ENCODE measurements at places on chromosomes 4 and X.

GRCh38 chrX:9117851-9118250 is 83.9 kb upstream of the FAM9B start:
- no peak for DNase-seq

DNA sequence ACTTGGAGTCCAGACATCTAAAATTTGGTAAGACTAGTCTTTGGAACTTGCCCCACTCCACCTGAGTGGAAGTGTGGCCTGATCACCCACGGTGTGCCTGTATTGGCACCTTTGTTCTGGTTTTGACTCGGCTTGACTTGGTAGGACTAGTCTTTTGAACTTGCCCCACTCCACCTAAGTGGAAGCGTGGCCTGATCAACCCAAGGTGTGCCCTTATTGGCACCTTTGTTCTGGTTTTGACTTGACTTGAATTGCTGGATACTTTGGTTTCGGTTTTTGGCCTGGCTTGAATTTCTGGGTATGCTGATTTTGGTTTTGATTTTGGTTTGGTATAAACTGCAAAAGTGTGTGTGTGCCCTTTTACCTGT is 44.7 kb upstream of the UGT2B7 start:
- DNase-seq = no peak

DNA sequence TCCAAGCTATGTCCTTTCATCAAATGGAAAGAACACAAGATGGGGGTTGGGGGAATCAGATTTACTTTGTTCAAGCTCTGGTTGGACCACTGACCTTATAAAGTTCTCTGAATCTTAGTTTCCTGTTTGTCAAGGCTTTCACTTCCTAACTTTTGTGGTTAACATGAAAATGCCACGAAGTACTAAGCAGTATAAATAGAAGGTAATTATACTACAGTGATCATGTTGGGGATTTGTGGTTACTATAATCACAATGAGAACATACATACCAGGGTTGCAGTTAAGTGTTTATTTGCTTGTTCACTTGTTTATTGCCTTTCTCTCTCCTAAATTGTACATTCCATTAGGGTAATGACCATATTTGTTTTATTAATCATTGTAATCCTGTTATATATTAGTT is 53.2 kb downstream of the SPRY1 start:
- no peak for DNase-seq

GRCh38 chrX:101191217-101191750 is 28.3 kb upstream of the DRP2 start:
- no peak for DNase-seq

- DNase-seq = no peak
These were observed 22.4 kb downstream of the GRXCR1 start for GRCh38 chr4:42914937-42915336.

- DNase-seq = peak; percentile 23
These were observed 41.3 kb upstream of the GPC3 start for GRCh38 chrX:134026565-134027311.

- DNase-seq = no peak
These were observed 105.4 kb downstream of the POLA1 start for GRCh38 chrX:24799078-24799477.

- no peak for DNase-seq
These were observed 76.0 kb upstream of the GIMD1 start for GRCh38 chr4:106444557-106444956.

- no peak for DNase-seq
These were observed 30.3 kb downstream of the SEPSECS start for GRCh38 chr4:25129917-25130316.

DNA sequence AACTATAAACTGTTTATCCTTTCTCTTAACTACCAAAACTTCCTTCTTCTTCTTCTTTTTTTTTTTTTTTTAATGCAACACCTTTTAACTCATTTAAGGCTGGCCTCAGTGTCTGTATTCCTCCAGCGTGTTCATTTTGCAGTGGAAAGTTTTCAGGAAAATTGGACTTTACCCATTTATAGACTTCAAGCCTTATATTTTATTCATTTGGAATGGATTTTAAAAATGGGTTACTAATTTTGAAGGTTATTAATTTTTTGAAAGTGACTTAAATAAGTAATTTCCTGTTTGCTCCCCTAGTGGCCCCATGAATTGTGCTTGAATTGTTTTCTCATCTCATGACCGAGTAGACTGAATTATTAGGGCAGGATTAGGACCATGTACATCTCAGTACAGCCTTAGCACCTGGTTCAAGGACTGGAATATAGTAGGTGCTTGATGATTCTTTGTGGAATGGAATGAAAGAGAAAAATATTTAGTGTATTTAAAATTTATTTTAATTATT is 282.7 kb downstream of the ANKRD50 start:
- DNase-seq = no peak

DNA sequence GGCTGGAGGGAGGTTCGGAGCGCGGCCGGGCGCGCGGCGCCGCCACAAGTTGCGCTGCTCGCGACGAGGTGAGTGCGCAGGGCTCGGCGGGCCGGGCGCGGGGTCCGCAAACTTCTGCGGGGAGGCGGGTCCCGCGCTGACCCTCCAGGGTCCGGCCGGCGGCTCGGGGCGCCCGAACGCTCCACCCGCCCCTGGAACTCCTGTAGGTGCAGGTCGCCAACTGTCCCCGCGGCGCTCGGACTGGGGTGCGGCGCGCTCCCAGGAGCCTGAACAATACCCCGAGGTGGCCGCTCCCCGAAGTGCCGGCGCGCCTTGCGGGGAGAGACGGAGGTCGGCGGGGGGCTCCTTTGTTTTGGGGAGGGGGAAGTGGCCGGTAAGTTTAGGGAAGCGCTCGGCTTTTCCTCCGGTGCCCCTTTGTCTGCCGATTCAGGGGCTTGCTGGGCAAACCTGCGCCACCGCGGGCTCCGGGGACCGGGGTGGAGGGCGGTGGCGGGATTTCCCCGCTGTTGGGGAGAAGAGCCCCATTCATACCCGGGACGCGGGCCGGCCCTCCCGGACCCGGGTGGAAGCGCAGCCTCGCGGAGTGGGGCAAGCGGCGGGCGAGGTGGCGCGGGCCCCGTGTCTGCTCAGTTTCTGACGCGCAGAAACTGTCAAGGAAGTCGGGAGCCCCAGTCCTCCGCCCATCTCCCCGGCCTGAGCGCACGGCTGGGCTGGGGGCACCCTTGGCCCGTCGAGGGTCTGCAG is 694 bp downstream of the TBL1X start:
- DNase-seq = peak; percentile 25

DNA sequence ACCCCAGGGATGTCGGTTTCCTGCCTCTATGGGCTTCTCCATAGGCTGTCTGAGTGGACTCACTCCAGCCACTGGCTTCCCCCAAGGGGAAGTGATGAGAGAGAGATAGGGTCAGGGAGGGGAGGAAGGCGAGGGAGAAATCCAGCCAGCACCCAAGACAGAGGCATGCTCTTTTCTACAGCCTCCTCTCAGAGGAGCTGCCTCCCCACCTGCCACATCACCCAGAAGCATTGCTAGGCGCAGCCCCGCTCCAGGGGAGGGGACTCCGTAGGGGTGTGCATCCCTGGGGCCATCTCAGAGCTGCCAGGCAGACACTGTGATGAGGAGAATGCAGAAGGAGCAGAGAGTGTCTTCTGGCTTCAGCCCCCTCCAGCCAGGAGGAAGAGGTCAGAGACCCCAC is 109.5 kb upstream of the NKX1-1 start:
- DNase-seq = no peak

GRCh38 chr4:158782551-158783360 is 13.9 kb downstream of the FNIP2 start:
- no peak for DNase-seq

DNA sequence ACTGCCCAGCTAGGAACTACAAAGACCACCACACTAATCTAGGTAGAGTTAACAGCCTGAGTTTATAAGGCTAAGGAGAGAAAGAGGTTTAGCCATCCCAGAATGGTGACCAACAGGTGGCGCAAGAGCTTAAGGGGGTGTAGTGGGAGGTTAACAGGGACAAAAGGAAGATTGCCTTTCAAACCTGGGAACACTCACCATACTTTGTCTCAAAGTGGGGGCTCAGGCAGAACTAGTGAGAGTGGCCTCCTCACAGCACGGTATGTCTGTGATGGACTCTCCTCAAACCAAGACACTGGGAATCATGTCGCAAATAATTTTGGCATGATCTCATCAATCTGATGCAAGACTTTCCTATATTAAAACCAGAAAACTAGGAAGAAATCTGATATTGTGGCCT is 23.4 kb downstream of the CCNI start:
- DNase-seq = peak; percentile 59

DNA sequence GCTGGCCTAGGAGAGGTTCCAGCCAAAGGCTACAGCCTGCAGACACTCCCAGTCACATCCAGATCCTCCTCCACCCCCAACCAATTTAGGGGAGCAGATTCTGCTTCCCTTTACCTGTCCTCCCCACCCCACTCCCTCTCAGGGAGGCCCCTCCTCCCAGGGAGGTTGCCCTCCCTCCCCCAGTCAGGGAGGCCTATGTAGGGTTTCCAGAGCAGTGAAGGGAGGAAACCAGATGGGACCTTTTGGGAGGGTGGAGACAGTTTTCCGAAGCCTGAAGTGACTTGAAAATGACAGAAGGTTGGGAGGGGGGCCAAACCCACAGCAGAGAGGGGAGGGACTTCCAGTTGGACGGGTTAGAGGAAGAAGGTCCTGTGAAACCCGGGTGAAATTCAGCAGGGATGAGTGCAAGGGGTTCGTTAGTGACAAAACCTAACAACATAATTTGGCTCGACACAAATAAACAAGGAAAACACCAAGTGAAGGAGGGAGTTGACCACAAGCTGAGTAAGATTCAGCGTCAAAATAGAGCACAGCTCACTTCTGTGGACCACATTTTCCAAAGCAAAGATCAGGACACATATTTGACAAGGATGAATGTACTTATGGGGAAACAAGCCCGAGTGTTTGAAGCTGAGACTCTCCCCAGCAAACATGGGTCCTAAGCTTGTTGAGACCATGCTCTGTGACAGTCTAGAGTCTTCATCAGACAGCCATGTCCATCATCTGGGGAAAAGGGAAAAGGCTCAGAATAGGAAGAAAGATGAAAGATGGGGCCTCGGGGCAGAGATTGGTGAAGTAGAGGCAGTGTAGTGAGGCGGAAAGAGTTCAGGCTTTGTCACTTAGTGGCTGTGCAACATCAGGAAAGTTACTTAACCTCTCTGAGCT is 46.4 kb downstream of the PRPS1 start:
- peak; percentile 7 for DNase-seq

GRCh38 chr4:37818752-37819151 is 7.7 kb upstream of the PGM2 start:
- no peak for DNase-seq

- peak; percentile 12 for DNase-seq
These were observed 132.5 kb upstream of the NHS start for GRCh38 chrX:17242470-17242869.

DNA sequence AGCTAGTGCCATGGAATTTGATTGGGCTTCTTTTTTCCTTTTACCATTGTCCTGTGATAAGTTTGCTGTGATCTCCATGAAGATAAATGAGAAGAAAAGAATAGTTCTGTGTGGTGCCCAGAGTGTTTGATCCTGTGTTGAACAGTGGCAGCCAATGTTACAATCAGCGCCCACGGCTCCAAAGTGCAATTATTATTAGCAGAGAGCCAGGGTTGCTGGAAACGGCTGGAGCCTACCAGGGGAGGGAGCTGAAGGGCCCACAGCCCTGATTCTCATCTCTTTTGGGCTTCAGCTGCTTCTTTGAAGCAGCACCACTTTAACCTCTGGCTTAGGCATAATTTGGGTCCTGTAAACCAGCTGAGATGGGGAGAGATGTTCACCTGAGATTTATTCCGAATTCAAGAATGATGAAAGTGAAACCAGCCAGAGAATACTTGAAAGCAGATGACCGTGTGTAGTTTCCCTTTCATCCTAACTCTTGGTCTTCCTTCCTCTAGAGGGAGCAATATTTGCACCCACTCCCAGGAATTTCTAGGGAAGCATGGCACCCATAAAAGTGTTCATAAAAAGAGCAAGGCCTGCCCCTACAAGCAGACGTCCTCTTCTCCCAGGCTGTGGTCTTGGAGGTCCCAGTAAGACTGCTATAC is 298.3 kb downstream of the EVC2 start:
- DNase-seq = no peak

- DNase-seq = no peak
These were observed 292.6 kb downstream of the FBXO8 start for GRCh38 chr4:173990869-173991210.

GRCh38 chr4:170047771-170048354 is 21.7 kb upstream of the MFAP3L start:
- peak; percentile 45 for DNase-seq

- DNase-seq = no peak
These were observed 660.0 kb upstream of the POU3F4 start for GRCh38 chrX:82848111-82848510.

DNA sequence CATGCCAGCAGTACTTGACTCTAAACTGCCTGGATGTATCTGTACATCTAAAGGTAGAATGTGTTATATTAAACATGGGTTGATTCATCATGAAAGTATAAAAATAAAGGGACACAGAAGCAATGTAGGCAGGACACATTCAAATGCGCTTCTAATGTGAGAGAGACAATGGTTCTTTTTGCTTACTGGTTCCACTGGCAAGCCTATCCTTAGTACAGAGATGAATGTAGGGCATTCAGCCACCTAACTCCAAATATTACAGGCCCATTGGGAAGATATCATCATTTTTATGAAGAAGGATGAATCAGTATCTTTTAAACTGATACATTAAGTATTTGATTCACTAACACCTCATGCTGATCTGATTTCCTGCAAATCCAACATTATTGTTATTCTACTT is 18.0 kb downstream of the CDKL2 start:
- no peak for DNase-seq

GRCh38 chr4:132227151-132227856 is 921.8 kb upstream of the PCDH10 start:
- DNase-seq = no peak

DNA sequence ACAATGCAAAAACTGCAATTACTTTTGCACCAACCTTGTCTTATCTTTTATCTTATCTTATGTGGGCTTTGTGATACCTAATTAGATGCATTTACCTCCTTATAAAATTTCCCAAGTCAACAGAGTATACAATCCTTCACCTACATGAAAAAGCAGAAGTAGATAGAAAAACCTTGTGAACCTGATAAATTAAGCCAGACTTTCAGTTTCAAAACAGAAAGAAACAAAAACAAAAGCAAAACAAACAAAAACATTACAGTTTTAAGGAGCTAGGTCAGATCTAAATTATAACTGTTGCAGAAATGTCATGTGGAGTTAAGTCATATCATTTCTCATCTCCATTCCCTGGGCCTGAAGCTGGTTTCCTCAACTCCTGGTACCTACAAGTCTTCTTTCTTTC is 24.9 kb upstream of the CXXC4 start:
- no peak for DNase-seq

DNA sequence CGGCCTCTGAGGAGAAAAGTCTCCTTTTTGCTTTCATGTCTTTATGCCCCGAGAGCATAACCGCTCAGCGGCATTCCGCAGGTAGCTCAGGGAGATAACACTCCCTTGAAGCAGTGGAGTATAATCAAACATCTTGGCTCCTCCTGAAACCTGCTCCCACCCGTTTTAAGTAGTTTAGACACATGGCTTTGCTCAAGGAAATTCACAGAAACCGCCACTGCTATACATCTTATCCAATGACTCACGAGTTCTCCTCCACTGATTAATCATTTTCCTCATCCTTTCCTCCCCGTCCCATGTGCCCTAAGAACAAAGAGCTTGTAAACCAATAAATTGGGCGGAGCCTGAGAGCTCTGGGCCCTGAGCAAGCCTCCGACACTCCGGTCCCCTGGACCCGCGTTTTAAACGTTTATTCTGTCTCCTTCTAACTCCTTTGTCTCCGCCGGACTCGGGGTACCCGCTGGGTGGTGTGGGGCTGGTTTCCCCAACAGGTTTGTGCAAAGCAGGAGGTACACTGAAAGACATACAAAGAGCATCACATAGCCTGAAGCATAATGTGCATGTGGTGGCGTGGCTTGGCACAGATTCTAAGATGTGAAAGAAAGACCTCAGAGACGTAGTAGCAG is 401.2 kb downstream of the TLL1 start:
- DNase-seq = no peak

Data from DND-41 (cell line).